GM23248 (cell line): ENCODE measurements at places on chromosomes 4 and X. TPM values are rescaled to one million over a fixed set of nuclear protein-coding genes. Genes with fewer than 3 reads are reported as not detected.

- peak; percentile 85 for DNase-seq
- H3K4me1 ChIP-seq: peaks cover 42% of the 10 kb centered on the region
- H3K36me3 ChIP-seq: no peaks in the 10 kb centered on the region
These were observed 247.6 kb upstream of the RPS6KA3 start for GRCh38 chrX:20514358-20514757.

DNA sequence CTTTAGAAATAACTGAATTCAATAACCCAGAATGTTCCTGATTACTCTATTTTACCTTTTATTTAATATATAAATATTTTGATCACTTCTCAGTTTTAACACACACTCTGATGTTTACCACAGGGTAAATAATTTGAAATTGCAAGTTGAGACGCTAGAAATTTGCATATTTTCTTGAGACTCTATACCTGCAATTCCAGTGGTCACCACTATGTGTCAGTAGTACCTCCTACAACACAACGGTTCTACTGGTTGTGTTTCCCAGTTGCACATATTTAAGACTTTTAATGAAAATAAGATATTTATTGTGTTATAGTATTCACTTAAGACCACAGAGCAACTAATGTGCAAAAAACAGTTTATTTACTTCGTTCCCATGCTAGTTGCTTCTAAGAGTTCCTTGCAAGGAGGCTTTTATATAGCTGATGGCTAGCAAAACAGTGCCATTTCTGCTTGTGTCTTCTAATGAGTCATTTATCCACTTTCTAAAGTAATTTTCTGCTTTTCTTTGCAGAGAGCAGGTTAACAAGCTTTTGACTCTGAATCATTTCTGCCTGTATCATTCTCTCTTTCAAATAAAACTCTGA lies 98.9 kb upstream of the PDLIM3 start:
- DNase-seq: no peak
- H3K27ac ChIP-seq: no peak overlapping the region
- H3K4me1 ChIP-seq: 0 out of 2 replicates have a peak, but pooled peaks cover under 1% of the 10 kb centered on the region
- H3K27me3 ChIP-seq: peaks cover 15% of the 10 kb centered on the region
- H3K4me3 ChIP-seq: no peak overlapping the region

DNA sequence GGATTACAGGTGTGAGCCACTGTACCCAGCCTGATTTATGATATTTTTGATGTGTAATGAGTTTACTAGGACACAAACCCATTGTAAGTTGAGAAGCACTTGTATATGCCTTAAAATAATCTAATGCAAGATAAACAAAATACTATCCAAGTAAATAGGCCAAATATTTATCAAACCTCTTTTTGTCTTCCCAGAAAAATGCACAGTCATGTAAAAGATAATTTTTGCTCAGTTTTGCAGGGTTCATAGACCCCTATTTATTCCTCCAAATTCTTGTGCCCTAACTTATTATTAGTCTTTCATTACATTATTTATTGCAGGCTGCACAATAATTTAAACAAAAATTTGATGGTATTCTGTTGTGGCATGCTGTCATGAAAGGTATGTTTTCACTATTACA lies 1290.7 kb downstream of the STIM2 start:
- H3K27ac ChIP-seq: no peak overlapping the region
- no peaks in the 10 kb centered on the region for H3K4me1 ChIP-seq
- H3K4me3 ChIP-seq: no peak overlapping the region
- no peak for DNase-seq
- H3K27me3 ChIP-seq: no peaks in the 10 kb centered on the region

The AR gene
- 4.8 and 6.8 TPM in 2 replicates for total RNA-seq
